ENCODE measurements at places on chromosomes 13 and 19.
A peak's percentile ranks its signal among the peaks of the same experiment; 100 is the strongest.

DNA sequence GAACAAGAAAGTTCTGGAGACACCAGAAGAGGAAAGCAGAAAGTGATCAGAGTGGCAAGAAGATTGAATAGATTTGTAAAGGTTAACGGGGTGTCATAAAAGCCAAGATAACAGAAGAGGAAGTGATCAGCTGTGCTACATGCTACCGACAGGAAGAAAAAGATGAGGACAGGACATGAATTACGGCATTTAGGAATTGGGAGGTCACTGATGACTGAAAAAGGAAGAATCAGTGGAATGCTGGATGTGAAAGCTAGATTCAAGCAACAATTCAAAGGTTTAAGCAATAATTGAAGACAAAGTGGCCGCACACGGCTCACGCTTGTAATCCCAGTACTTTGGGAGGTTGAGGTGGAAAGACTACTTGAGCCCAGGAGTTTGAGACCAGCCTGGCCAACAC is 15.1 kb downstream of the ZNF160 start:
- no peak for DNase-seq

DNA sequence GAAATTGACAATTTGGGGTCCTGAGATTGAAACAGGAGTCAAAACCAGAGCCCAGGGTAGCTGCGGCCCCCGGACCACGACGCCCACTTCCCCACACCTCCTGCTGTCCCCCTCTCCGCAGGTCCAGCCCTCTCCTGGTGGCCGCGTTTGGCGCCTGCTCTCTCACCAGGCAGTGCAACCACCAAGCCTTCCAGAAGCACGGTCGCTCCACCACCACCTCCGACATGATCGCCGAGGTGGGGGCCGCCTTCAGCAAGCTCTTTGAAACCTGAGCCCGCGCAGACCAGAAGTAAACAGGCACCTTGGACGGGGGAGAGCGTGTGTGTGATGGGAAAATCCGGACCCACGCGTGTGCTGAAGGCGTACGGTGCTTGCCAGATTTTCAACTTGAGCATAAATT is 22.9 kb downstream of the NAXD start:
- DNase-seq: no peak

DNA sequence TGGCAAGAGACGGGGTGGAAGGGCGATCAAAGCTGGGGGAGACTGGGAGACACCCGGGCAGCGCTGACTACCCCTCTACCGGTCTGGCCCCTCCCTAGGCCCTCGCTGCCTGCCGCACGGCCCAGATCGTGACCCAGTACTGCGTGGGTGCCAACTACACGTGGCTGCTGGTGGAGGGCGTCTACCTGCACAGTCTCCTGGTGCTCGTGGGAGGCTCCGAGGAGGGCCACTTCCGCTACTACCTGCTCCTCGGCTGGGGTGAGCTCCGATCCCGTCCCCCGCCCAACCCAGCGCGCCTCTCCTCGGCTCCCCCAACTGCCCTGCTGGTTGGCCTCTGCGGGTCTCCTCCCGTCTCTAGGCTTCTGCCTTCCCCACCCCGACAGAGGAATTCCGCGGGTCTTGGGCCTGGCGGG is 8.8 kb downstream of the GIPR start:
- DNase-seq: peak; percentile 17

- no peak for DNase-seq
These were observed 15.4 kb downstream of the AP1M1 start for GRCh38 chr19:16213076-16213475.

DNA sequence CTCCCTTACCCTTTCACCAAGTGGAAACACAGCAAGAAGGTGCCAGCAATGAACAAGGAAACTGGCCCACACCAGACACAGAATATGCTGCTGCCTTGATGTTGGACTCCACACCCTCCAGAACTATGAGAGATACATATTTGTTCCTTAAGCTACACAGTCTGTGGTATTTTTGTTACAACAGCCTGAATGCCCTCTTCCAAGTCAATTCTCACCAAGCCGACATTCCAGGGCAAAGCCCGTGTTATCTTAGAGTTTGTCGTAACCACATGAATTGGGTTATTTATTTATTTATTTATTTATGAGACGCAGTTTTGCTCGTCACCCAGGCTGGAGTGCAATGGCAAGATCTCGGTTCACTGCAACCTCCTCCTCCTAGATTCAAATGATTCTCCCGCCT is 14.9 kb downstream of the FGF21 start:
- DNase-seq: no peak

DNA sequence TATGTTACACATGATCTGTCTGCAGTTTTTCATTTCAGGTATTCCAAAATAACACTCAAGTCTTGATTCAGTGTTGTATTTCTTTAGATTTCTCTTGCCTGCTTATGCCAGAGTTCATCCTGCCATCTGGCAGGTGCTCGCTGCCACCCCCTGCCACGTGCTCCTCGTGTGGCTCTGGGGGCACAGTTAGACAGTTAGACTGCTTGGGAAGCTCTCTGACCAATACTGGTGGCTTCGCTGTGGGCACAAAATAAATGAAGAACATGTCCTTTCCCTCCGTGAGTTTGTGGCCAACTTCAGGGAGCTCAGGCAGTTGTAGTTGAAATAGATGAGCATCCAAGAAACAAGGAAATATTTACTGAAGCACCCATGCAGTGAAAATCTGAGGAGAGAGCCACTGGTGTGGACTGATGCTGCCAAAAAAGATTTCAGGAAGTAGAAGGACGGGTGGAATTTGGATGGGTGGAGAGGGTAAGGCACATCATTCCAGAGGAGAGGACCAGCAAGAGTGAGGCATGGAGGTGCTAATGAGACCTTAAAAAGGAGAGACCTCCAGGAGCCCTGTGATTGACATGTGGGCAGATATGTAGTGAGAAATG is 37.5 kb upstream of the GPR183 start:
- no peak for DNase-seq

GRCh38 chr13:20428666-20429644 is 96.7 kb downstream of the CRYL1 start:
- no peak for DNase-seq

GRCh38 chr13:99390601-99391000 is 83.4 kb upstream of the GPR183 start:
- no peak for DNase-seq

Measured in effector memory CD4-positive, alpha-beta T cell (primary cell).